ENCODE measurements at places on chromosomes 13 and 19.

DNA sequence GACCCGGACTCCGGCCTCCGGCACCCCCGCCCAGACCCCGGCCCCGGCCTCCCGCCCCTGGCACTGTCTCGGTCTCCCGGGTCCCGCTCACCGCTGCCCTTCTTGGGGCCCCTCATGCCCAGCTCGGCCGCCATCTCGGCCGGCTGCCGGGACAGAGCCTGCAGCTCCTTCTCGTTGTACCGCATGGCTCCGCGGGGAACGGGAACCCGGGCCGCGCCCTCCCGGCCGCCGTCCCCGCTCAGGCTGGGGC is 140 bp downstream of the PLEKHJ1 start:
- no peak for DNase-seq

DNA sequence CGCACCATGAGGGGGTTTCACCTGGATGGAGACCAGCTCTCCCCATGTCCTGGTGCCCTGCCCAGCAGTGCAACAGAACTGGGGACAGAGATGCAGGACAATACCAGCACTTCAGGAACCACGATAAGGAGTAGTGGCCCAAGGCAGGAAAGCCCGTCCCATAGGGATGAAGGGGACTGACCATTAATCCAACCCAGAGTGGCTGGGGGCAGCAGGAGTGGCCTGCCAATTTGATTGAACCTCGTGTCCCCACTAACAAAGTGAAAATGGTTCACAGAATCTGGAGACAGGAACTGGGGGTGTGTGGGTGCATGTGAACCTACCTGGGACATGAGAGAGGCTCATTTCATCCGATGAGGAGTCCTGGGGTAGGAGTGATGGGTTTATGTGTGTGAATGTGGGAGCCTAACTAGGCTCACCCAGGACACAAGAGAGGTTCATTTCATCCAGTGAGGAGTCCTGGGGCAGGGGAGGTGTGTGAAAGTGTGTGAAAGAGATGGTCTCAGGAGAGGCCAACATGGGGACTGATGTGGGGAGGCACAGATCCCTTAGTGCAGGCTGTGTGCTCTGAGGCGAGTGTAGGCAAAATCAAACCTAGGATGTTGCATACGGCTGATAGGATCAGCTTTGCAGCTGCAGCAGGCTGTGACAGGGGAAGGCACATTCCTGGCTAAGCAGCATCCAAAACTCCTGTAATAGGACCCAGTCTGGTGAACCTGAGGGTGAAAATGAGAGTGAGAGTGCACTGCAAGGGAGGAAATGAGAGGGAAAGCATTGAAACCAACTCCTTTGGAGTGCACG is 98.2 kb downstream of the ZNF429 start:
- no peak for DNase-seq

GRCh38 chr13:68378294-68378693 is 1148.2 kb upstream of the PCDH9 start:
- no peak for DNase-seq

DNA sequence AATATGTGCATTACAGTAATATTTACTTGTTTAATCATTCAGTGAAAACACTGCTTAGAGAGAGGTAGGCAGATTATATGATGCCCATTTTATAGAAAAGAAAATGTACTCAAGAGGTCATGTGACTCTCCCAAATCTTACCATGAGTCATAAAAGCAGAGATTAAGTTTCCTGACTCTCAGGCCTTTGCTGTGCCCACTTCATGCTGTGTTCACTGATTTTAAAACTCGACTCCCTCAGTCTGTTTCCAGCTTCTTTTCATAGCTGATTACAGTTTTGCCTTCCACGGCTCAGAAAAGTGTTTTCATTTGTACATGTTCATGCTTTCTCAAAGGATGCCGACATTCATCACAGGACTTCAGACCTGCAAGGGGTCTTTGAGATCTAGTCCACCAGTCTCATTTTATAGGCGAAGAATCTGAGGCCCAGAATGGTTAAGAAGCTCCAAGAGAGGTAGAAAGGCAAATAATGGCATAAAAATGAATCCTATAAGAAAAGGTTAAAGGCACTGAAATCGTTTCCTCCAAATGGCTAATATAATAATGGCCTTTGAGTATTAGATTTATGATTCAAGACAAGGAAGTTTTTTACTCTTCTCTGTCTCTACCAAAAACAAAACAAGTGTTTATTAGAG is 9.0 kb upstream of the IPO5 start:
- DNase-seq: no peak

DNA sequence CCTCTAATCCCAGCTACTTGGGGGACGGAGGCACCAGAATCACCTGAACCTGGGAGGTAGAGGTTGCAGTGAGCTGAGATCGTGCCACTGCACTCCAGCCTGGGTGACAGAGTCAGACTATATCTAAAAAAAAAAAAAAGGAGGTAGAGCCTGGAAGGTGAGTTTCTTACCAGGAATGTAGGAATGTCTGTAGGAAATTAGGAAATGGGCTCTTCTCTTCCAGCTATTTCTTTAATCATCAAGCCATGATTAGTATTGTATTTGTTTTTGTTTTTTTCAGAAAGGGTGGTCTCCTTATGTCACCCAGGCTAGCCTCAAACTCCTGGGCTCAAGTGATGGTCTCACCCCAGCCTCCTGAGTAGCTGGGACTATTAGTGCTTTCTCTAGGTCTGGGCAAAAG is 26.3 kb upstream of the SERP2 start:
- no peak for DNase-seq

DNA sequence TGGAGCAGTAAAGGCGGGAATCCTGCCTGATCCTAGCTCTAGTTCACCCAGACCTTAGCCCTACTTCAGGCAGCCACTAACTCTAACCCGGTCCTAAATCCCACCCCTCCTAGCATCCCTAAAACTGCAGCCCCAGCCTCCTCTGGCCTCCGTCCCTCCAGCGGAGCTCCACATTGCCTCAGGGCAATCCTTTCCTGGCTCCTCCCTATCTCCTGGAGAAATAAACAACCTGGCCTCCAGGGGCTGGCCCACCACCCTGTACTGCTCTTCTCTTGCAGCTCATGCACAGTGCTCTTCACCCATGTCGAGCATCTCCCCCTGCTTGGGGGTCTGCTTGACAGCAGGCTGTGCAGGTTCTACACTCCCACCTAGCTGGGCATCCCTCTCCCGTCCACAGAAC is 6.7 kb downstream of the POU2F2 start:
- DNase-seq: no peak

DNA sequence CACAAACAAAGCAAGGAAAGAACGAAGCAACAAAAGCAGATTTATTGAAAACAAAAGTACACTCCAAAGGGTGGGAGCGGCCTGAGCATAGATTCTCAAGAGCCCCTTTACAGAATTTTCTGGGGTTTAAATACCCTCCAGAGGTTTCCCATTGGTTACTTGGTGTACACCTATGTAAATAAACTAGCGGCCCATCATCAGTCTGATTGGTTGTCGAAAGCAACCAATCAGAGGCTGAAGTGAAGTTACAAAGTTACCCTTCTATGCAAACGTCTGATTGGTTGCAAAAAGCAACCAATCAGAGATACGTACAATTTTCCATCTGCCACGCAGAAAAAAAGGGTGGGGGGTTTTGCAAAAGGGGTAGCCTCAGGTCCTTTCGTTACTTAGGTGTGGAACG is 96.3 kb upstream of the UBAC2 start:
- DNase-seq: no peak

DNA sequence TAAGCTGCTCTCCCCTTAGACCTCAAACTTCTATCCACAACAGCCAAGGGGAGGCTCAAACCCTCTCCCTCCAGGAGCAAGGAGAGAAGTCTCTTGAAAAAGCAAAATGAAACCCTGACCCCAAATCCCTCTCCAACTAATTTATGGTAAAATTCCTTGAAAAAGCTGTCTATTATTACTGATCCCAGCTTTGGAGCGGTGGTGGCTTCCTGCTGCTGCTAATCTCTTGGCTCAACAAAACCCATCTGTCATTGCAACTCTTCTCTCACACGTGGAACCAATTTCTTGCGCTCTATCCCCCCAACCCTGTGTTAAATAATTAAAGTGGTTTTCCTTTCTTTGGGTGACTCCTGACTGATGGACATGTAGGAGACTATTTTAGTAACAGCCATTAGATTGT is 64.1 kb upstream of the OXGR1 start:
- DNase-seq: no peak

DNA sequence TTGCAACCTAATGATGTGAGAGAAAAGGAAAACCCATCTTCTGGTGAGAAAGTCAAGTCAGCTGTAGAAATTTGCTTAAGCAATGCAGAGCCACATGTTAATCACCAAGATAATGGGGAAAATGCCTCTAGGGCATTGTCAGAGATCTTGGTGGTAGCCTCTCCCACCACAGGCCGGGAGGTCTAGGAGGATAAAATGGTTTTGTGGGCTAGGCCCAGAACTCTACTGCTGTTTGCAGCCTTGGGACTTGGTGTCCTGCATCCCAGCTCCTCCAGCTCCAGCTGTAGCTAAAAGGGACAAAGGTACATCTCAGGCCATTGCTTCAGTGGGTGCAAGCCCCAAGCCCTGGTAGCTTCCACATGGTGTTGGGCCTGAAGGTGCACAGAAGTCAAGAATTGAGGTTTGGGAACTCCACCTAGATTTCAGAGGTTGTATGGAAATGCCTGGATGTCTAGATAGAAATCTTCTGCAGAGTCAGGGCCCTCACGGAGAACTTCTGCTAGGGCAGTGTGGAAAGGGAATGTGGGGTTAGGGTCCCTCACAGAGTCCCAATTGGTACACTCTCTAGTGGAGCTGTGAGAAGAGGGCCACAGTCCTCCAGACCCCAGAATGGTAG is 382.2 kb upstream of the KLHL1 start:
- no peak for DNase-seq

GRCh38 chr19:48363500-48363809 is 285 bp downstream of the TMEM143 start:
- DNase-seq: no peak

GRCh38 chr19:45646345-45646698 is 7.1 kb upstream of the EML2 start:
- DNase-seq: no peak

GRCh38 chr19:35153701-35154524 is 622 bp upstream of the FXYD5 start:
- DNase-seq: no peak

GRCh38 chr19:19654441-19654840 is 9.0 kb downstream of the ATP13A1 start:
- no peak for DNase-seq

DNA sequence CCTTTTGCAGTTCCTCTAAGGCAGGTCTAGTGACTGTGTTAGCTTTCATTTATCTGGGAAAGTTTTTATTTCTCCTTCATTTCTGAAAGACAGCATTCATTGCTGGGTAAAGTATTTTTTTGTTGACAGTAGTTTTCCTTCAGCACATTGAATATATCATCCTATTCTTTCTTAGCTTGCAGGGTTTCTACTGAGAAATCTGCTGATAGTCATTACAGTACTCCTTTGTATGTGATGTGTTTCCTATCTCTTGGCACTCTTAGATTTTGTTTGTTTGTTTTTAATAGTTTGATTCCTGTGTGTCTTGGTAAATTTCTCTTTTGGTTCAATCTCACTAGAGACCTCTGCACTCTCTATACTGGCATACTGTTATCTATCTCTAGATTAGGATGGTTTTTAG is 1667.9 kb downstream of the SLITRK1 start:
- no peak for DNase-seq

GRCh38 chr13:112980434-112980833 is 11.4 kb downstream of the MCF2L start:
- no peak for DNase-seq

DNA sequence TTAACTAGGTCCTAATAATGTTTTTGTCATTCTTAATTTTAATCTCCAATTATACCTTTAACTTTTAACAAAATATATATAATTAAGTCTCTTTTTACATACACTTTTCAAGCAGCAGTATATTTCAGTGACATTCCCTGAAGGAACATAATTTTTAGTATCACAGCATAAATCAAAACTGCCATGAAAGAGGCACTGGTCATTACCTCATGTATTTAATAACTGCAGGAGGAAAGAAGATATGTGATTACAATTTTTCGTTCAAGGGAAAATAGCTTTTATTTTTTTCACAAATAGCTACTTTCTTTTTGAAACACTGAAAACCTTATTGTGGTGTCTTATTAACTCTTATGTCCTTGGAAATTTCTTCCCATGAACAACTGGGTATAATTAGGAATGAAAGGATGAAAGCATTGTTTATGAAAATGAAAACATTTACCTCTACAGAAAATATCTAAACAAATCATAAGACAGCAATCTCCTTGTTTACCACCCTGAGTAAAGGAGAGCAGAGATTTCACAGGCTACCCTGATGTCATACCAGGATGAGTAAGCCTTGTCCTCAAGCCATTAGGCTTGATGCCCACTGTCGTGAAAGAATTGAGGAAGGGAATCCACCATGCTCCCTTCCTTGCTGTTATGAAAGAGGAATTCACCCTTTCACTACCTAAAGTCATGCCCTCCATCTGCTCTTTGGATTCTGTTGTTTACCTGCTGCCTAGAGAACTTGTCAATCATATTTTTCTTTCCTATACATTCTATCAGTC is 877.2 kb upstream of the PCDH20 start:
- no peak for DNase-seq

DNA sequence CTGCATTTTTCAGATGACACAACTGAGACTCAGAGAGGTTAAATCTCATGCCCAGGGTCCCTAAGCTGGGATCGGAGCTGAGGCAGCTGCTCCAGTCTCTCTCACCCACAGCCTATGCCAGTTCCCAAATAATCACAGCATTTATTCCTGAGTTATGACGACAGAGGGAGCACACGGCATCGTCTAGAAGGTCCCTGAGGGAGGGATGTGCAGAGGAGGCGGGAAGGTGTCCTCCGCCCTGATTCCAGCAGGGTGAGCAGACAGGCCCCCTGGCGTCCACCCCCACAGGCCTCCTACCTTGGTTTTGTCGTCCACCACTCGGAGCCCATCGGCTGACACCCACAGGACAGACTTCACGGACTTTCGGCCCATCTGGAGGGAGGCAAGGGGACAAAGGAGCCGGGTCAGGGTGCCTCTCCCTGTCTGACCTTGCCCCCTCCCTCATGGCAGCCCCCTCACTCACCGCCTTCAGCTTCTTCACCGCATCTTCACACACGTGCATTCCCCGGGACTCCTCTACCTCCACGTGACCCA is 8.0 kb downstream of the NUMBL start:
- peak; percentile 1 for DNase-seq

DNA sequence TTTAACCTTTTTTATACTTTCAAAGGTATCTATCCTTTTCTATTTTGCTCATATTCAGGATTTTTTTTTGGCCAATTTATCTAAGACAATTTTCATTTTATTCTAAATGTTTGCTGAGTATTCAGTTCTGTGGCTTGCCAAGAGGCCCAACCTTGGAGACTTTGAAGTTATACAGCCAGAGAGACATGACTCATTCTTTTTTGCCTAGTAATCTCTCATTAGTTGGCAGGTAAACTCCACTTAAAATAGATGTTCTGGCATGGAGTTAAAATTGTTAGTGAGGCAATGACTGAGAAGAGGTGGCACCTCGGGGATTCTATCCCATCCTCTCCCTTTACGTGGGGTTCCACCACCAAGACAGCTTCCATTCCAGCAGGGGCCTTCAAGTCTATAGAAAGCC is 213.8 kb downstream of the KCTD12 start:
- DNase-seq: no peak

DNA sequence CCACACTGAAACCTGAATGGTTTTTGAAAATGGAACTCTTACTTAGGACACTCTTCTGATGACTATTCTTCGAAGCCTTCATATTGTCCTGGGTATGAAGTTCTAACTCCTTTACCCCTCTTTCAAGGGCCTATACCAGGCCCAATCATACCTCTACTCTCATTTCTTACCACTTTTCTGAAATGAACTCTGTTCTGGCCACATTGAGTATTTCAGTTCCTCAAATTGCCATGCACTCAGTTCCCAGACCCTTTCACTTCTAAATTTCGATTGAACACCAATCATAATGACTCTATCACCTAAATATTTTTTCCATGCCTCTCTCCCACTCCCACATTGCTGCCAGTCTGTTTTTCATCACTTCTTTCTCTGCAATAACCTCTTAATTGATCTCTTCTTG is 53.7 kb downstream of the LACC1 start:
- DNase-seq: no peak

GRCh38 chr13:39200249-39200910 is 162.1 kb downstream of the NHLRC3 start:
- no peak for DNase-seq
